Uterine smooth muscle cell (primary cell): ENCODE measurements at places on chromosomes 11 and 22. TPM values are rescaled to one million over a fixed set of nuclear protein-coding genes. Genes with fewer than 3 reads are reported as not detected.

NXPE4 gene
- not detected in 2 replicates for total RNA-seq

PANX3 gene
- total RNA-seq: not detected in 2 replicates

DRAP1 gene
- total RNA-seq: 313 and 580 TPM in 2 replicates

MS4A3 gene
- total RNA-seq: not detected in 2 replicates

CAT gene
- total RNA-seq: 64.2 and 99.2 TPM in 2 replicates

CD6 gene
- not detected in 2 replicates for total RNA-seq

RAB38 gene
- total RNA-seq: 3.4 and 6.5 TPM in 2 replicates

OR6T1 gene
- total RNA-seq: not detected in 2 replicates

L3MBTL2 gene
- 21.1 and 28.9 TPM in 2 replicates for total RNA-seq

SMCO4 gene
- 8.7 and 13.9 TPM in 2 replicates for total RNA-seq

CHRM1 gene
- not detected in 2 replicates for total RNA-seq

GLB1L3 gene
- not detected in 2 replicates for total RNA-seq

EFCAB6 gene
- 0.55 and 3.6 TPM in 2 replicates for total RNA-seq

ZBTB16 gene
- under 0.01 TPM in 1 of 2 replicates, not detected in the other for total RNA-seq

ZNF280B gene
- 1.00 and 1.1 TPM in 2 replicates for total RNA-seq

DRD4 gene
- 0.11 TPM in 1 of 2 replicates, not detected in the other for total RNA-seq

C11orf65 gene
- total RNA-seq: 1.2 and 1.5 TPM in 2 replicates

NLRP14 gene
- 0.50 and 0.66 TPM in 2 replicates for total RNA-seq

INPPL1 gene
- total RNA-seq: 58.9 and 83.4 TPM in 2 replicates

HEPN1 gene
- total RNA-seq: not detected in 2 replicates

OR52I1 gene
- total RNA-seq: not detected in 2 replicates

OR52A1 gene
- total RNA-seq: not detected in 2 replicates

TRPT1 gene
- 39.1 and 46.2 TPM in 2 replicates for total RNA-seq

ASCL2 gene
- total RNA-seq: not detected in 2 replicates

SYT12 gene
- under 0.01 and 0.12 TPM in 2 replicates for total RNA-seq

FOSL1 gene
- total RNA-seq: 21.4 and 63.9 TPM in 2 replicates

FOLH1 gene
- total RNA-seq: not detected in 2 replicates

GRIA4 gene
- total RNA-seq: 0.12 TPM in 1 of 2 replicates, not detected in the other

IFITM10 gene
- 0.89 and 1.5 TPM in 2 replicates for total RNA-seq

NEFH gene
- total RNA-seq: 0.37 and 0.44 TPM in 2 replicates

OR52B6 gene
- not detected in 2 replicates for total RNA-seq

GATD1 gene
- total RNA-seq: 28.3 and 31.2 TPM in 2 replicates

RFPL1 gene
- not detected in 2 replicates for total RNA-seq

RAC2 gene
- 4.0 and 7.7 TPM in 2 replicates for total RNA-seq

NAP1L4 gene
- total RNA-seq: 109 and 153 TPM in 2 replicates

PIWIL4 gene
- total RNA-seq: 1.4 and 1.7 TPM in 2 replicates

TMEM121B gene
- under 0.01 and 0.11 TPM in 2 replicates for total RNA-seq

TIGD3 gene
- 0.11 and 0.37 TPM in 2 replicates for total RNA-seq

GPR83 gene
- total RNA-seq: under 0.01 TPM in 1 of 2 replicates, not detected in the other

LRRC32 gene
- 7.5 and 35.9 TPM in 2 replicates for total RNA-seq

MS4A6E gene
- total RNA-seq: not detected in 2 replicates

HBG2 gene
- total RNA-seq: not detected in 2 replicates

YPEL4 gene
- total RNA-seq: 0.66 and 1.6 TPM in 2 replicates

FAM83F gene
- total RNA-seq: under 0.01 TPM in 1 of 2 replicates, not detected in the other

PATE4 gene
- total RNA-seq: not detected in 2 replicates

GP1BB gene
- 0.89 and 2.7 TPM in 2 replicates for total RNA-seq

ILK gene
- total RNA-seq: 248 and 367 TPM in 2 replicates

TRIM64 gene
- total RNA-seq: not detected in 2 replicates

MAP6 gene
- total RNA-seq: 1.1 and 1.3 TPM in 2 replicates

PKP3 gene
- total RNA-seq: 0.66 and 0.87 TPM in 2 replicates

APOL4 gene
- 0.11 and 0.12 TPM in 2 replicates for total RNA-seq

FADD gene
- 52.6 and 79.7 TPM in 2 replicates for total RNA-seq

PRODH gene
- 0.12 TPM in 1 of 2 replicates, not detected in the other for total RNA-seq

IGF2 gene
- total RNA-seq: 0.11 and 0.25 TPM in 2 replicates

PAX6 gene
- total RNA-seq: not detected in 2 replicates

OR5B21 gene
- total RNA-seq: not detected in 2 replicates

TRIM5 gene
- 37.6 and 52.2 TPM in 2 replicates for total RNA-seq
